Stimulated activated CD4-positive, alpha-beta T cell treated with anti-CD3 and anti-CD28 coated beads, Interleukin-4, amount 100 ng/mL, for 1 hour (primary cell): ENCODE measurements at places on chromosomes 2 and 18.

DNA sequence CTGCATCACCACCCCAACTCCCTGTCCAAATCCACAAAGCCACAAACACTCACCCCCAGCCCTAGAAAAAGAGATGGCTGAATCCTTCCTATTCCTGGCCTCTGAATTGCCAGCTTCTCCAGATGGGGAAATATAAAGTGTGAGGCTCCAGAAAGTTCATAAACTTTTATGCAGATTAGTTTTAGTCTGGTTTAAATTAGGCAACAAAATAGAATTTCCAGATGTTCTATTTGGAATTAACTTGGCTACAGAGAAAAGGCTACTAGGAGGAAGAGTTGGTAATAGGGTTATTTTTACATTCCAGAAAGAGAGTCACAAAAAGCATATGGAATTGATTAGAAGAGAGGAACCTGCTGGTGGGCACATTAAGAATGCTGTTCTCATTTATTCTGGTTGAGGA lies 56.0 kb downstream of the EN1 start:
- no peak for DNase-seq

DNA sequence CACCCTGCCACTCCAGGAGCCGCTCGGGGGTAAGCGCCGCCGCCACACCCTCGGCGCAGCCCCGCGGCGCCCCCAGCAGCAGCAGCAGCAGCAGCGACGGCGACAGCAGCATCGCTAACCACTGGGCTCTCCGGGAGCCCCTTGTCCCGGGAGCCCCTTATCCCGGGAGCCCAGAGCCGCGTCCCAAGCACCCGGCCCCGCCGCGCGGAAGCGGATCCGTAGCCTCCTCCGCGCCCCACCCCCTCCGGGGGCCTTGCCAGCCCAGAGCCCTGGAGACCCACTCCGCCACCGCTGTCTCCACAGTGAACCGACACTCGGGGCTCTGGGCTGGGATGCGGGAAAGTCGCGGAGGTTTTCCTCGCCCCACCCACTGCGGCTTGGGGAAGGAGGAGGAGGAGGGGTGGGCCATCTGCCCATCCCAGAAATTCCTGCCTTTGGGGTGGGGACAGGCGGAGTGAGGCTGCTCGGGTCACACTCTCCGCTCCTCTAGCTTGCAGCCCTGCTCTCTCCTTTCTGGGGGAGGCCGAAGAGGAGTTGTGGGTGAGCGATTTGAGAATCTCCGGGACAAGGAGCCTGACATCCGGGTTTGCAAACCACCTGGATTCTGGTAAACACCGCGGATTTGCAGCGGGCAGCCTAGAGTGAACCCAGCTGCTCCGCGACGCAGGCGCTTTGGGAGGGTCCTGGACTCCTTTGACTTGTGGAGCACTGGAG lies at the start of gene PLA2R1:
Gene PLA2R1, minus strand, starts transcription at position 324 of the 714 bp plus-strand sequence. Its CDS starts 212 bp downstream, at position 112.
- no peak for DNase-seq

DNA sequence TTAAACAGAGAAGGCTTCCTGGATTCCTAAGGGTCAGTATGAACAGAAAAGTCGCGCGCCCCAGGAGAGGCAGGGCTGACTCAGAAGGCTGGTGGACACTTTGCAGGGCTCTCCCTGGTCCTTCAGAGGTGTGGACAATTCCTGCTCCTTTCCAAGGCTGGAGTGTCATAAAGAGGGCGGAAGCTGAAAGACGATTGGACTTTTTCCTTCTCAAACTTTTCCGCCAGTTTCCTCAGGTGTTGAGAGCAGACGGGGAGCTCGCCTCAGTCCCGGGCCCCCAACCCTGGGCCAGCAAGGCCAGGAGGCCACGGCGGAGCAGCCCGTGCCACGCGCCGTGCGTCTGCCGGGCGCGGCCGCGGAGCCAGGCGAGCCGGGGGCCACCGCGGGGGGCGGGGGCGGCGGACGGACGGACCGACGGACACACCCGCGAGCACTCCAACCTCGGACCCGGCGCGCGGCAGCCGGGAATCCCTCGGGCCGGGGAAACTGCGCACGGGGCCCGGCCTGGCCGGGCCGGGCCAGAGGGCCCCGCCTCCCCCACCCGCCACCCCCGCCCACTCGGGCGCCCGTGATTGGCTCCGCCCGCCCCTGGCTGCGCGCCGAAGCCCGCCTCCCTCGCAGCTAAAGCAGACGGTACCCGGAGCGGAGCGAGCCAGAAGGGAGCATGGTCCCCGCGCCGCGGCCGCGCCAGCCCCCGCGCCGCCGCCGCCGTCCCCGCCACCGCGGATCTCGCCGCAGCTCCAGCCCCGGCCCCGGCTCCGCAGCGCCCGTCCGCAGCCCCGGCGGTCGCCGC lies at the start of gene KLHL29:
Gene KLHL29, plus strand, starts transcription at position 629 of the 793 bp plus-strand sequence. CDS start 177,018 bp downstream, outside the sequence.
- DNase-seq: peak; percentile 79

DNA sequence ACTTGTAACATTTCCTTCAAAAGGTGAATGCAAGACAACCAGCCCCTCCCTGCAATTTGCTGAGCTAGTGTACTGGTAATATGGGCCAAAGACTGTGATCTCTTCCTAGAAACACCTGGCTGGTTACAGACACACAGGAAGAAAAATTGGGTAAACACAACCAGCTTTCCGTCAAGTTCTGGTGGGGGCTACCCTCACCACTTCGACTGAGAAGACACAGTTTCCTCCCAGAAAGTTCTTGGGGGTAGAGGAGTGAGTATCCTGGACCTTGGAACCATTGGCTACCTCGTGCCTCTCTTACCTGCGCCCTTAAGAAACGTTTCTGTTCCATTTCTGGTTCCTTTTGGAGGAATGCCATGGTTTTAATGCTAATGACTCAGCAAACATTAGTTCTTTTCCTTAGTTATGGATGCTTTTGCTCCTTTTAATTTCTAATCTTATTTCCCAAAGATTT lies 120.9 kb upstream of the DLX2 start:
- DNase-seq: no peak

DNA sequence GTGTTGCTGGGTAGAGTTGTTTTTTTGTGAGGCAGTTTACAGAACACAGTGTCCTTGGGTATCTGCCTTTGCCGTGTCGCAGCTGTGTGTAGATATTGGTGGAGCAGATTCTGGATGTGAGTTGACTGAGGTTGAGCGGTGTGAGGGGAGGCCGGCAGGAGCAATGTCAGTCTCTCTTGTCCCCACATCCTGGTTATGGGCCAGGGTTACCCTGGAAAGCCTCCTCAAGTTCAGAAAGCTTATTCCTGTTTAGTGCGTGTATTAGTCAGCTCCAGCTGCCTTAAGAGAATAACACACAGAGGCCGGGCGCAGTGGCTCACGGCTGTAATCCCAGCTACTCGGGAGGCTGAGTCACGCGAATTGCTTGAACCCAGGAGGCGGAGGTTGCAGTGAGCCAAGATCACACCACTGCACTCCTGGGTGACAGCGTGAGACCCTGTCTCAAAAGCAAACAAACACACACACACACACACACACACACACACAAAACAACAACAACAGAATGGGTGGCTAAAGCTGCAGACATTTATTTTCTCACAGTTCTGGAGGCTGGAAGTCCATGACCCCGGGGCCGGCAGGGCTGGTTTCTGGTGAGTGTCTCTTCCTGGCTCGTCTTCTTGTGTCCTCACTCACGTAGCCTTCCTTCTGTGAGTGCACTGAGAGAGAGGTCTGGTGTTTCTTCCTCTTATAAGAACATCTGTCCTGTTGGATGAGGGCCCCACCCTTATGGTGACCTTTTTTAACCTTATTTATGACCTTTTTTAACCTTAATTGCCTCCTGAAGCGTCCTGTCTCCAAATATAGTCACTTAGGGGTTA lies 5.1 kb downstream of the NCK2 start:
- DNase-seq: peak; percentile 48

- no peak for DNase-seq
Observed at GRCh38 chr2:183438541-183438940, 314.3 kb downstream of the NUP35 start.

- DNase-seq: no peak
Observed at GRCh38 chr2:175769200-175769599, 232.9 kb downstream of the LNPK start.

GRCh38 chr18:24782566-24782965 lies 322.1 kb downstream of the HRH4 start:
- no peak for DNase-seq

- DNase-seq: no peak
Observed at GRCh38 chr2:200669308-200669707, 83.5 kb downstream of the AOX1 start.

DNA sequence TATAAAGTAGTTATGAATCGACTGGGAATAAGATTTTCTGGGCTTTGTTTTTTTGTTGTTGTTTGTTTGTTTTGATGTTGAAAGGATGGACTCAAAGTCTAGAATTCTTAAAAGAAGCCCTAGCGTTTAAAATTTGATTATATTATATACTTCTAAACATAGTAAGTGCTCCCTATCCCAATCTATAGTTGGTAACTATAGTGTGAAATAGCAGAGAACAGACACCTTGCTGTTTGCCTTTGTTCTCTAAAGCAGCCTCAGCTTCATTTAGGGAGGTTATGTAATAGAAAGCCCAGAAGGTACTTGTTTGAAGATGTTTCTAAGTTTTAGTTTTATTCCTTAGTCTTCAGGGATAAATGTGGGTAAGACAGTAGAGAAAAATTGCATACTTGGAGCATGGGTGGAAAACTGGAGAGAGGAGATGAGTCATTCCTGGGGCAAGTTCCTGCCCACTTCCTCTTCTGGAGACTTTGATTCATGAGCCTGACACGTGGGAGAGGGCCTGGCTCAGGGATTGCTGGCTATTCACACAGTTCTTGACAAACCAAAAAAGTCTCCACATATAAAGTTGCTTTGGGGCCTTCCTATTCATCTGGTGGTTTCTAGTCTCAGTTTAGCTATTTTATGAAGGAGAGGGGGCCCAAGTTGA lies 131.9 kb downstream of the MYO1B start:
- no peak for DNase-seq

DNA sequence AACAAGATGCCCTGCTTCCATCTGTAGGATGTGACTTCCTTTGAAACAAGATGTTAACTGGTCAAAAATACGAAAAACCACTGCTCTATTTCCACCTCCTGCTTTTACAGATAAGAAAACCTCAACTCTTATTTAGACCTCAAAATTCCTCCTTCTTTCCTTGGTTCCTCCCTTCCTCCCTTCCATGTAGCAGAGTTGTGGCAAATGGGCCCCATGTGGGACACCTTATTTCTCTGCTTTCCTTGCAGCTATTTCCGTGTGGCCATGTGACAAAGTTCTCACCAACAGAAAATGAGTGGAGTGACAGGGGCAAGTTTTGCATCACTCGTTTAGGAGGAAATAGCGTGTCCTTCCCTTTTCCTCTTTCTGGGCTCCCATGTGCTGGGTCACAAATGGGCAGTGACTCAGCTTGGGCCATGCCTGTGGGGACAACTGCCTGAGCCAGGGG lies 69.4 kb upstream of the SMAD2 start:
- DNase-seq: no peak

GRCh38 chr18:23131693-23132319 lies 3.5 kb upstream of the CABLES1 start:
- peak; percentile 30 for DNase-seq

DNA sequence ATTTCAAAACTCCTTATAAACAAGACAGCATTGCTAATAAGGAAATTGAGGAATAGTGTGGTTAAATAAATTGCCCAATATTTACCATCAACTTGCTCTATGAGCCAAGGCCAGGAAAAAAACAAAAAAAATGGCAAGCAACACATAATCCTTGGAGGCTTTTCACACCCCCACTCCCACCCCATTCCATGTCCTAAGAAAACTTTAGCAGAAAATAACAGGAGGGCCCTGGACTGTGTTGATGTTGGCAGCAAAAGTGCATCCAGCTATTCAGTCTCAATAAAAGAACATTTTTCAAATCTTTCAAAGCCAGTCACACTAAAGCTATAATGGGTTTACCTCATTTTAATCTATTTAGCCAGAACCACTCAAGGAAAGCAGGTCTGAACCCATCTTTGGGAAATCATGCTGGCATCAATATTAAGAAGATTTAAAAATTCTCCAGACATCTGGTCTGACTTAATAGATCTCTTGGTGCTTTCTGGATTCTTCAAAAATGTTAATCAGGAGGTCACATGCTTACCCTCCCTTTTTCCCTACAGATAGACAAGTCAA lies 34.6 kb upstream of the STK17B start:
- no peak for DNase-seq

DNA sequence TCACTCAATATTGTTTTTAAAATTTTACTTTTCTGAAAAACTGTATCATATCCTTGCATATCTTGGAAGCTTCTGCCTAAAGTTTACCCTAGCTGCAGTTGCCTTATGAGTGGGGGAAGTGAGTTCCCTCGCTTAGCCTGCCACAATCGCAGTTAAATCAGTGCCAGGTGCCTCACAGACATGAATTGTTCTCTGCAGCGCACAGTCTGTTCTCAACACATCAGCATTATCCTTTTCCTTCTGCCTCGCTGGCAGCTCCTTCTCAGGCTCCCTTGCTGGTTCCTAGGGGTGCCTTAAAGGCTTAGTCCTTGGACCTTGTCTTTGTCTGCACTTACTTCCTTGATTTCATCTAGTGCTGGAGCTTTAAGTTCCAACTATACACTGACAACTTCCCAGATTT lies 132.8 kb downstream of the TTC27 start:
- DNase-seq: no peak

DNA sequence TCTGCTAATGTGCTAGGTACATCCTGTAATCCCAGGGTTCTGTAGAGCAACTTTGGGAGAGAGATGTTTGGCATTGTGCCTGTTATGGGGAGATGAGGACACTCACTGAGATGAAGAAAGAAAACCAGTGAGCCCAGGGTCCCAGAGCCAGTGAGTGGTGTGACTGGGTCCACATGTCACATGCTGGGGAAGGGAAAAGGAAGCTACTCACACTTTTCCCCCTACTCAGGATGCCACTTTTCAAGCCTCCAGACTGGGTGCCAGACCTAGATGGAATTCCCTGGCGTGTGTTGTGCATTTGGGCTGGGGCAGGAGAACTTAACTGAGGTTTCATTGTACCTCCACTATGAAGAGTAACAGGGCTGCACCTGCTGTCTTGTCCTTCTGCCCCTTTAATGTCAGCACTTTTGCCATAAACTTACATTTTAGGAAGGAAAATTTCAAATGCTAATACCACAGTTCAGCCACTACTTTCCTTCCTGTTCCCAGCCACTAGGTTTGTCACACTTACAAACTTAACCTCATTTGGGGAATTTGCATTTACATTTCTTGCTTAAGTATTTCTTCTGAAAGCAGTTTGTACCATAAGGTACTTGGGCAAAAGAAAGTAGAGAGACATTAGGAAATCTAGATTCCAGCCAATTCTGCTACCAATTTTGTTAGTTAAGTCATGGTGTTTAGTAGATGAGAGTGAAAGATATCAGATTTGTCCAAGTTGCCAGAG lies 10.2 kb downstream of the INSIG2 start:
- no peak for DNase-seq

DNA sequence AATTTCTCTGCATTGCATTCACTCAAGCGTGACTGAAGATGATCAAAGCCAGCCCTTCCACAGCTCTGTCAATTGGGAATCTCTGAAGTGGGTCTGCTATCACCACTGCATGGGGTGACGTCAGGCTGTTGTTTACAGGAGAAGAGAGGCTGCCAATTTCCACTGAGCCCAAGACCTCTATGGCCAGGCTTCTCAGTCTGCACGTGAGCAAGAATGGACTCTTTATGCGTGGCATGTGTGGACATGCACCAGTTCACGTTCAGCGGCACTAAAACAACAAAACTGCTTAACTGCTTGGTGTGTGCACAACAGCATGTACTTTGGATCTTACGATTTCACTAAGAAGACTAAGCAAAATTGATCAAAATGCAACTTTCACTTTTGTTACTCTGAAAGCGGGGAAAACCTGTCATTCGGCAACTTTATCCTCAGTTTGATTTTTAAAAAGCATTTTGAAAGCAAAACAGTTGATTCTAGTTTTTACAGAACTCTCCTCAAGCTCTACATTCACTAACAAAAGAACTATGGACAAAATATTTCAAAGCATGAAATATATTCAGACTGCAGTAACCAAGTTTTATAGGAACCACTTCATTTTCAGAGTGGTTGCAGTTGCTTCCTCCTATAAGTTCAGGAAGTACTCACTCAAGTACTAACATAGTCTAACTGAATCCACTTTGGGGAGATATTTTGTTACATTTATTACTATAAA lies 77.0 kb upstream of the SERTAD2 start:
- peak; percentile 16 for DNase-seq
